ENCODE measurements at places on chromosomes 13 and 19.

DNA sequence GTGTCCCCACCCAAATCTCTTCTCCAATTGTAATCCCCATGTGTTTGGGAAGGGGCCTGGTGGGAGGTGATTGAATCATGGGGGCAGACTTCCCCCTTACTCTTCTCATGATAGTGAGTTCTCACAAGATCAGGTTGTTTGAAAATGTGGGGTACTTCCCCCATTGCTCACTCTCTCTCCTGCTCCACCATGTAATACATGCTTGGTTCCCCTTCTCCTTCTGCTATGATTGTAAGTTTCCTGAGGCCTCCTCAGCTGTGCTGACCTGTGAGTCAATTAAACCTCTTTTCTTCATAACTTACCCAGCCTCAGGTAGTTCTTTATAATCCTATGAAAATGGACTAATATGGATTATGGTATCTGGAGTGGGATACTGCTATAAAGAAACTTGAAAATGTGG lies 24.1 kb downstream of the ING1 start:
- DNase-seq, result no peak

DNA sequence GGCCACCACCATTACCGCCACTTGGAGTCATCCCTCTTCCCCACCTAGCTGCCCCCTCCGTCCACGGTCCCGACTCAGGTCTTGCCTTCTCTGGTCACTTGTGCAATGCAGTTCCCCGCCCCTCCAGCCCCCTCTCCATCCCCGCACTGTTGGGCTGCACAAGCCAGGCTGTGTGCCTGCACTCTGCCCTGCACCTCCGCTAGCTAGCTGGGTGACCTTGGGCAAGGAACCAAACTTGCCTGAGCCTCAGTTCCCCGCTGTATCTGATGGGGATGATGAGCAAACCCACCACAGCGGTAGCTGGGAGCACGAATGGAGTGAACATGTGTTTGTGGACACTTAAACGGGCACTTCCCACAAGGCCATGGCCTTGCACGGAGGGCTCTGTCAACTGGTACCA lies 5.6 kb upstream of the TMEM147 start:
- no peak for DNase-seq

GRCh38 chr13:47903836-47904235 lies 97.2 kb downstream of the SUCLA2 start:
- DNase-seq, result no peak

DNA sequence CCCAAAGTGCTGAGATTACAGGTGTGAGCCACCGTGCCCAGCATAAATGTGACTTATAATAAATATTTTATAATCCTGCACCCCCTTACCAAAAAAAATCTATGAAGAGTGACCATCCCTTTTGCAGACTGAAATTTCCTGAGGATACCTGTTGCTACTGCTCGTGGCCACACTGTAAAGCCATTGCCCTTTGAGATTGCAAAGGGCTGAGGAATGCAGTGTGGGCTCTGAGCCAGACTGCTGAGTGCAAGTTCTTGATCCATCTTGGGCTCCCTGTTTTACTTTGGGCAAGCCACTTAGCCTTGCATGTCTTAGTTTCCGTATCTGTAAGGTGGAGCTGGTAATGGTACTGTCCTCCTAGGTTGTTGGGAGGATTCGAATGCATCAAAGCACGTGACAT lies 23.4 kb downstream of the SIPA1L3 start:
- no peak for DNase-seq

DNA sequence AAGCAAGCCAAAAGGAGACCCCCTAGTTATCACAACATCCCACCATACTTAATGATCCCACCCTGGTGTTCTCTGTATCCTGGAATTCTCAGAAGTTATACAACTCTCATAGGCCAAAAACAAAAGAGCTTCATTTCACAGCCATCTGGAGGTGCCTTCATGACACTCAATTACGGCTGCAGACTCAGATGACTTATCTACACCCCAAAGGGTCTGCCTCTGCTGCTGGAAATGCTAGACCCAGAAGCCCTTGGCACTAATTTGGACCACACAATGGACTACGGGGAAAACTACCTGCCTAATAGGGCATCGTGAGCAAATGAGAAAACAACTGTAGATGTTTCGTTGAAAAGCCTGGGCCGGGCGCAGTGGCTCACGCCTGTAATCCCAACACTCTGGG lies 40.2 kb downstream of the BRD4 start:
- DNase-seq, result no peak

DNA sequence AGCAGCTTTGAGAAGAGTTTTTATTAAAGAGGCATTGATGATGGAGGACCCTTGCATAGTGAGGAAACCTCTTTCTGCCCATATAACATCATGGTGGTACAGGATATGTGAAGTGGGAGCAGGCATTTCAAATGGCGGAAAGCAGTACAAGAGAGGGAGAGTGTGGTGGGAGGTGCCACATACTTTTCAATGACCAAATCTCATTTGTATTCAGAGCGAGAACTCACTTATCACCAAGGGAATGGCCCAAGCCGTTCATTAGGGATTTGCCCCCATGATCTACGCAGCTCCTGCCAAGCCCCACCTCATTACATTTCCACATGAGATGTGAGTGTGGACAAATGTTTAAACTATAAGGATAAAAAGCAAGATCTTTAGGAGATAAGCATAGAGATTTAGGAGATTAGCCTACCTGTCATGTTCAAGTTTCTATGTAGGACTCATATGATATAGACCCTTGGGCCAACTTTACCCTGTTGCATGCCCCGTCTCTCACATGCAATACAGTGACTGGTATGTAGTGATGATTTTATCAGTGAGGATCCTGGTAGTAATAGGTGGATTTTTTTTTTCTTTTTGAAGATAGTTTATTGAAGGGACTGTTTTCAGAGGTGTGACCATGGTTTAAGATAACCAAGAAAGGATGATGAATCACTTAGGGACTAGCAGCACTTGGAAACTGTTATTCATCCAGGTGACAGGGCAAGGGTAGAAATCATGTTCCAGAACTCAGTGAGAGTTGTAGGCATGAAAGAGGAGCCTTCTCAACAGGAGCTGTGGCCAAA lies 38.3 kb downstream of the DNAJC15 start:
- DNase-seq, result no peak

GRCh38 chr13:73741111-73741510 lies 393.1 kb downstream of the KLF12 start:
- no peak for DNase-seq

DNA sequence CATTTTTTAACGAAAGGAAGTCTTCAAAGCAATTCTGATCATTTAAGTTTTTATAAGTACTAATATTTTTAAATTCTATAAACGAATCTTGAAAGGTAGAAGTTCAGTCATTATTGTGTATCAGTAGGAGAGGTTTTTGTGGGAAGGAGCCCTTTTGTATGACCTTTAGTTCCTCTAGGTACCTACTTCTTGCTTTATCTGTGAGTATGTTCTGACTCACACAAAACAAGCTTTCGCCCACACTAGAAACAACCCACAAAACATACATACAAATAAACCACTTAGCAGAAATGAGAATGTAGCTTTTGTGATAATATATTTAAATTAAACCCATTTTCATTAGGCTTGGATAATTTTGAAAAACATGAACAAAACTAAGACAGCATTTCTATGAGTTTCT lies 27.8 kb downstream of the ERCC5 start:
- no peak for DNase-seq

DNA sequence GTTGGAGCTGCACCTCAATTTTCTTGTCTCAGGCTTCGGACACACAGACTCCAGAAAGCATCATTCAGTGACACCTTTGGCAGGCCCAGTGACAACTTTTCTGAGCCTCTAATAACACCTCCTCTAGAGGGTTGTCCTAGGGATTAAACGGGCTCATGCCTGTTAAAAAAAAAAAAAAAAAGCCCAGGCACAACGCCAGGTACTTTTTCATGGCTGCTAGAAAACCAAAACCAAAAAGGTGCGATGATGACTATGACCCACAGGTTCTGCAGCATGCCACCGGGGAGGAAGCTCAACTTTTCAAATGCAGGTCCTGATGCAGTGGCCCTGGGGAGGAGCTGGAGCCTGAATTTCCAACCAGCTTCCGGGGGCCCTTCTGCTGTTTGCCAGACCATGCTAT lies 184.2 kb downstream of the ABCC4 start:
- no peak for DNase-seq

- DNase-seq, result no peak
Observed at GRCh38 chr13:46665248-46665632, 112.3 kb downstream of the LRCH1 start.

DNA sequence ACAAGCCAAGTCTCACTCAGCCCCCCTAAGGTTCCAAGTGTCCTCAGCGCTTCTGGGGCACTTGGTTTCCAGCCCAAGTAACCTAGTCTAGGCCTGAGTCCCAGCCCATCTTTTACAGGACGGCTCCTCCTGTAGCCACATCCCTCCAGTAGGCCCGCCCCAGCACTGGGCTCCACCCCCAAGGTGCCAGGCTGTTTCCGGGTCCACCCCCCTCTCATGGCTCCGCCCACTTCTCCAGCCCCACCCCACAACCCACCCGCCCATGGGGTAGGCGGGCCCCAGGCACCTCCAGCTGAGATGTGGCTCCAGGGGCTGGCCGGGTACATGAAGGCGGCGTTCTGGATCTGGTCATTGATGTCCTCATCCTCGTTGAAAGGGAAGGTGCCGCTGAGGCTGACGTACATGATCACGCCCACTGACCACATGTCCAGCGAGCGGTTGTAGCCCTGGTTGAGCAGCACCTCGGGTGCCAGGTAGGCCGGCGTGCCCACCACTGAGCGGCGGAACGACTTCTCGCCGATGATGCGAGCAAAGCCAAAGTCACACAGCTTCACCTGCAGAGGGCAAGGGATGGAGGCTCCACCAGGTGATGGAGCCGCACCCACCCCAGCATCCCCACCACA lies 17.2 kb upstream of the DACT3 start:
- no peak for DNase-seq
